ENCODE measurements at places on chromosomes 16 and 17.

GRCh38 chr17:33127706-33128105 lies 136.1 kb downstream of the SPACA3 start:
- DNase-seq, result no peak

DNA sequence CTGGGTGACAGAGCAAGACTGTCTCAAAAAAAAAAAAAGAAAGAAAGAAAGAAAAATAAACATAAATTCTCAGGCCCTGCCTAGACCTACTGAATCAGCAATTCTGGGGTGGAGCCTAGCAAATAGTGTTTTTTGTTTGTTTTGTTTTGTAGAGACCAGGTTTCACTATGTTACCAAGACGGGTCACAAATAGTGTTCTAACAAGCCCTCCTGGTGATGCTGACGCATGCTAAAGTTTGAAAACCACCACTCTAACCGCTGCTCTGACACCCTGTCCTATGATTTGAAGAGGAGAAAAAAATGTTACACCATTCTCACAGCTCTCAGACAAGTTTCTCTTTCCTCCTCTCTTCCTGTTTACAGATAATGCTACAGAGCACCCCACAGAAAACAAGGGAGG lies 1.5 kb downstream of the MRPL10 start:
- DNase-seq, result no peak

DNA sequence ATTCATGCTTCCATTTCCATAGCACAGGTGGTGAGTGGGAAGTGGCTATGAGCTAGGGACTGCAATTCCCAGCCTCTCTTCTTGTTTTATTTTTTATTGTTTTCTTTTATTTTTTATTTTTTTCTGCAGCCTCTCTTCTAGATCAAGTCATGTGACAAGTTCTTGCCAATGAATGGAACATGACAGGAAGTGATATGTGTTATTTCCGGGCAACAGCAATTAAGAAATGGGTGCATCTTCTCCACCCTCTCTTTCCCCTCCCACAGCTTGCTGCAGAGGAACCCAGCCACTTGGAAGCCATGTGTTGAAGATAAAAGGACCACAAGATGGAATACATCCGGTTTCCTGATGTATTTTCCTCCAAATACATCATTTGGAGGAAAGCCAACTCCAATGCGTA lies 23.6 kb downstream of the IRX5 start:
- no peak for DNase-seq

- DNase-seq, result no peak
Measured at GRCh38 chr16:4362476-4363135, 9.0 kb upstream of the VASN start.

GRCh38 chr17:17700251-17700969 lies 19.2 kb downstream of the RAI1 start:
- peak; percentile 67 for DNase-seq

GRCh38 chr16:2468233-2468724 lies 2.8 kb upstream of the NTN3 start:
- no peak for DNase-seq

- DNase-seq, result no peak
Measured at GRCh38 chr17:4506175-4506813, 7.6 kb downstream of the SPNS2 start.

DNA sequence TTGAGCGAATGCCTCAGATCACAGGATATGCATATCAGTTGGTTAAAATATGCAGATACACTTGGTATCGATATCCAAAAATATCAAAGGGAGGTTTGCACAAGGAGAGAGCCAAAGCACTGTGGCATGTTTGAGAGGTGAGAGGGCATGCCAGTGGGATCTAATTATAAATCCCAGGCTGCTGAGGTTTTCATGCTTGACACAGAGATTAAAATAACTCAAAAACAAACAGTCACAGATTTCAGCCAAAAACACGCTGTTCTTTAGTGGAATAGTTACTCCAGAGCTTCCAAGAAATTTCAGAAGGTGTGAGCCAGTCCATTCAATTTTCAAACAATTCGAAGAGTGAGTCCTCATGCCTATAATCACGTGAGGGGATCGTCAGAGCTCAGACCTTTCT lies 477.9 kb downstream of the SOX9 start:
- DNase-seq, result no peak

GRCh38 chr16:71337631-71338030 lies 20.9 kb upstream of the CALB2 start:
- DNase-seq, result no peak

DNA sequence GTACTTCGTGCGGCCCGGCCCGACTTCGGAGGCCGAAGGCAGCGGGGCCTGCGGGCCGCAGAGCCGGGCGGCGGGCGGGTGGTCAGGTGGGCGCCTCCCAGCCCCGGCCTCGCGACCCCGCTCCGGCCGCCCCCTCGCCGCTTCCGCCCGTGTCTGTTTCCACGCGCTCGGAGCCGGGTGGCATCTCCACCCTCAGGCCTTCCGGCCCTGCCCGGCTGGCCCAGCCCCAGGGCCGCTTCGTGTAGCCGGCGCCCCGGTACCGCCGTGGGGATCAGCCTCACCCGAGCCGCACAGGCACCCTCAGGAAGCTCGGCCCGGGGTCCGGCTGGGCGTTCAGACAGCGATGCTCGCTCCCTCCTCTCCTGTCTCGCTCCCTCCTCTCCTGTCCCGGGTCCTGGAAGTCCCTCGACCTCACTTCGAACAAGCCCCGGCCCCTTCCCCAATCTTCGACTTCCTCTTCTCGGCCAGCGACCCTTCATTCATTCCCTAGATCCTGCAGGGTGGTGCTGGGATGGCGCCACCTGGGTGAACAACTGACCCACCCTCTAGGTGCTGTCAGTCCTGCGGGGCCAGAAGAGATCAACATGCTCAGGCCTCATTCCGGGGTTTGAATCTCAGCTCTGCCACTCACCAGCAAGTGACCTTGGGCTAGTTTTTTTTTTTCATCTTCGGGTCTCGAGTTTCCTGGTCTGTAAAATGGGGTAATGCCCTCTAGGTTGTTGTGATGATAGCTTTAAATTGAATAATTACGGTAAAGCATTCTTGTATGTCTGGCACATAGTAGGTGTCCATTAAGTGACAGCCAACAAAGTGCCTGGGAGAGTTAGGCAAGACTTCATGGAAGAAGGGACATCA lies 610 bp downstream of the VPS4A start:
- no peak for DNase-seq

DNA sequence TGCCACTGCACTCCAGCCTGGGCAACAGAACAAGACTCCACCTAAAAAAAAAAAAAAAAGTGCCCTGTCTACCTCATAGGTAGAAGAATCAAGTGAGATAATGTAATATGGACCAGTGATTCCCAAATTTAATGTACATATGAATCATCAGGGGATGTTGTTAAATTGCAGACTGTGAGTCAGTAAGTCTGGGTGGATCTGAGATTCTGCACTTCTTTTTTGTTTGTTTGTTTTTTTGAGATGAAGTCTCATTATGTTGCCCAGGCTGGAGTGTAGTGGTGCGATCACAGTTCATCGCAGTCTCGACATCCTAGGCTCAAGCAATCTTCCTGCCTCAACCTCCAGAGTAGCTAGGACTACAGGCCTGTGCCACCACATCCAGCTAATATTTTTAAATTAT lies 31.6 kb downstream of the HOXB1 start:
- DNase-seq, result no peak

DNA sequence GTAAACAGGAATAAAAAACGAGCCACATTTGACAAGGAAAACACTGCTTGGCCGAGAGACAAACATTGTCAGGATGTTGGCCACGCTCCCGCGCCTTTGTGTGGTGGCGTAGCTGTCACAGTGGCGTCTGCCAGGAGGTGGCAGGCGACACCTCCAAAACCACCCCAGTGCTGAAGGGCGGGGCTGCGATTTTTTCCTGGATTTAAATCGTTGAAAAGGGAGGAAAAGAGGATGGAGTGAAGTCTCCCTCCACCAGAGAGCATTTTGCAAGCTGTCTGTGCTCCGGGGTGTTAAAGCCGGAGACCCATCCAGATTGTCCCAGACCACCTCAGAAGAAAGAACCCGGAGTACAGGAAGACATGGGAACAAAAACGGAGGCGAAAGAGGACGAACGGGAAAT lies 12.7 kb downstream of the MRM3 start:
- DNase-seq, result no peak

- no peak for DNase-seq
Measured at GRCh38 chr16:23962001-23962400, 126.2 kb downstream of the PRKCB start.

GRCh38 chr16:79073566-79073965 lies 527.0 kb downstream of the MAF start:
- DNase-seq, result no peak

DNA sequence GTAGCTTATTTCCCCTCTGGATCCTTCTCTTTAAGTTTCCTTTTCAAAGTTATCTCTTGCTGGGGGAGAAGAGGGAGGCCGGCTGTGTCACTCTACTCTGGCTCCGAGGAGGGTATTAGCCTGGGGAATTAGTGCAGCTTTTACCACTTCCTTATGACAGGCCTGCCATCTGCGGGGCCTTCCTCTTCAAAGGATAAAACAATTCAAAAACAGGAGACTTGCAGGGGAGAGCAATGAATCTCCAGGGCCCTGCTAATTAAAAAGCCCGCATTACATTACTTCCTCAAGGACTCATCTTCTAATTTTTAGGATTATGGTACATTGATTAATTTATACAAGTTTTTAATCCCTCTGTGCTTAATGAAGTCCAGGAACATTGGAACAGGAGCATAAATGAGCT lies 190.9 kb upstream of the CDH5 start:
- no peak for DNase-seq

DNA sequence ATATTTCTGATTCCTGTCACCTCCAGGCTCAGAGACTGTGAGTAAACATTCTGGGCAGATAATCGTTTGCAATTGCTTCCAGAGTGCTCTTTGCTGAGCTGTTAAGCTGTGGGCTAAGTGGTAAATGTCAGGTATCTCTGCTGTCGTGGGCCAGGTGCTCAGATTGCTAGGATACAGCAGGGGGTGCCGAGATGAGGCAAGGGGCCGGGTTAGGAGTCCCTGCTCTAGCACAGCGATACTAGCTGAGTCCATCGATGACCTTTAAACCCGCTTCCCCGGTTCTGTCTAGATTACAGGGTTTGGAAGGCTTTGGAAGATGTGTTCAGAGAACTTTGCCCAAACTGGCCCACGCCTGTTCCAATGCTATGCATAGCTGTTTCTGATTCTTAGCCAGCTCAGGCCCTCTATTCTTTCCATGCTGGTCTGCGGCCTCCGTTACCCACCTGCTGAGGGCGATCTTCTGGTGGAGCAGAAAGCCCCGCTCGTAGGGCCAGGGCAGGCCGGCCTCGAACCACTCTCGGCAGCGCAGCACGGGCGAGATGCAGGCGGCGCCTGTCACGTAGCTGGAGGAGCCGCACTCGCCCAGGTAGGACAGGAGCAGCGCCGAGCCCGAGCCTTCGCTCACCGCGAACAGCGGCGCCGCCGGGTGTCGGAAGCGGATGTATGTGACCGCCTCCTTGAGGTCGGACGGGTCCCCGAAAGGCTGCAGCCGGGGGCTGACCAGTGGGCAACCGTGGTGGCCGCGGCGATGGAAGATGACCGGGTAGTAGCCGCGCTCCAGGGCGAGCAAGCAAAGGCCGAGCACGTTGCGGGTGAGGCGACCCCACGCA lies 979 bp downstream of the ABHD15 start:
- peak; percentile 52 for DNase-seq

DNA sequence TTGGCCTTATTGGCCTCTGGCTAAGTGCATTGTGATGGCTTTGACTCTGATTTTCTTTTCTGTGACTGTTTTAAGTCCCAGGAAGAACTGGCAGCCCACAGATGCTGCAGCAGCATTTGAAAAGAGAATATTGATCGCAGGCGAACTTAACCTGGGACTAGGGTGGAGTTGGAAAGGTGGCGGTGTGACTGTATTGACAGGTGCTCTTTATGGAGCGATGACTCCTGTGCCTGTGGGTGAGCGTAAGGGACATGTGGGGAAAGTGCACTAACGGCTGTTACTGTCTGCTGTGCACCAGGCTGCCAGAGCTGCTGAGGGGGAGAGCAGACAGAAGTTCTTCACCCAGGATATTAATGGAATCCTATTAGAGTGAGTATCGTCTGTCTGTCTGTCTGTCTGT lies 21.3 kb downstream of the UBN1 start:
- no peak for DNase-seq

- no peak for DNase-seq
Measured at GRCh38 chr16:10172848-10173655, 9.2 kb downstream of the GRIN2A start.

- DNase-seq, result no peak
Measured at GRCh38 chr16:68503334-68503733, 35.8 kb upstream of the ZFP90 start.

DNA sequence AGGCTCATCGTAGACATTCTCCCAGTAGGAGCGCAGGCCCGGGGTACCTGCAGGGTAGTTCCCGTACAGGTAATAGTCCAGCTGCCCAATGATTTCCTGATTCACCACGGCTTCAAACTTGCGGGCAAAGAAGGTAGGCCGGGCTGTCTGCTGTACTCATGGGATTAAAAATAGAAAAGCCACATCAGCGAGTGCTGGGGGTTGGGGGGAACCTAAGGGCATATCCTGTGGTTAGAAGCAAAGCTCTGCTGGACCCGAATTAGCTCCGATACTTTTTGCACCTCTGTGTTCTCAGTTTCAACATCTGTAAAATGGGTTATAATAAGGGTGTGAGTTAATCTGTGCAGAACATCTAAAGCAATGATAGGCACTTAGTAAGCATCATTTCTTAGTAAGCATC lies 336.2 kb downstream of the XYLT1 start:
- no peak for DNase-seq

- DNase-seq, result no peak
Measured at GRCh38 chr17:40561871-40562611, 3.2 kb downstream of the CCR7 start.

DNA sequence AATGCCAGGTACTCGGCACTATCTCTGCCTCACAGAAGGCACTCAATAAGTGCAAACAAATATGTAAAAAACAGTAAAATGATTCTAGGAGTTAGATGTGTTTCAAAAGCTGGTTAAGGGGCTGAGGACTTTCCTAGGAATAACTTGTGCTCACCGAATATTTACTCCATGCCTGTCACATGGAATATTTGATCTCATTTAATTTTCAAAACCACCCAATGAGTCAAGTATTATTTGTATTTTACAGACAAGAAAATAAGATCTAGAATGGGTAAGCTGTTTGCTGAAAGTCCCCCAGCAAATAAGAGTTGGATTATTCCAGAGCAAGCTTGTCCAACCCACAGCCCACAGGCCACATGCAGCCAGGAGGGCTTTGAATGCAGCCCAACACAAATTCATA lies 34.6 kb upstream of the LYRM9 start:
- DNase-seq, result no peak

- no peak for DNase-seq
Measured at GRCh38 chr17:64230791-64231408, 32.2 kb downstream of the TEX2 start.

Measured in NCI-H510A (cell line).